Suprapubic skin (tissue), 4 donors: ENCODE measurements at places on chromosomes 1 and 21.

DNA sequence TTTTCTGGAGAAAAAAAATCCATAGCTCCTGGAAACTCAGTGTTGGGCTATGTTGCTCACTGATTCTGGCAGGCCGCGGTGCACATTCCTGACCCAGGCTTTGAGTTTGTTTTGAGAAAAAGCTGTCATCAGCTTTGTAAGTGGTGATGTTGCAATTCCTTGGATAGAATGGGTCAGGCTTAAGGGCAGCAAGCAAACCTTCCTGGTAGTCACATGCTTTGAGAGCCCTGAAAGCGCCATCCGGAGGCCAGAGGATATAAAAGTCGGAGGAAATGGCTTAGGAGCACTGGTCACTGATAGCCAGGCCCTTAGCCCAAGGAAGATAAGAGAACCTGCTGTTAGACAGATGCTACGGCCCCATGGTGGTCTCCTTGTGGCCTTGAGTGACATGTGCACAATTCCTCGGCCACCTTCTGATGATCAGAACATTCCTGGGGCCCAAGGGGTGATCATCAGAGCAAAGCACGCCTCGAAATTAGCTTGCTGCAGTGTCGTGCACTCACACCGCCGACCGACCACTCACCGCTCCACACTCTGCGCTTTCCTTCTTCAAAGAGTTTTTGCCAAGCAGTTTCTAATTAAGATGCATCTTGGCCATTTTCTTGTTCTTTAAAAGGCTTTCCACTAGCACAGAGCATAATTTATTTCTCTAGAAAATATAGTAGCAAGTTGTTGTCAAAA lies 78.6 kb downstream of the MAN1C1 start:
- DNase-seq = peak; percentile 90

DNA sequence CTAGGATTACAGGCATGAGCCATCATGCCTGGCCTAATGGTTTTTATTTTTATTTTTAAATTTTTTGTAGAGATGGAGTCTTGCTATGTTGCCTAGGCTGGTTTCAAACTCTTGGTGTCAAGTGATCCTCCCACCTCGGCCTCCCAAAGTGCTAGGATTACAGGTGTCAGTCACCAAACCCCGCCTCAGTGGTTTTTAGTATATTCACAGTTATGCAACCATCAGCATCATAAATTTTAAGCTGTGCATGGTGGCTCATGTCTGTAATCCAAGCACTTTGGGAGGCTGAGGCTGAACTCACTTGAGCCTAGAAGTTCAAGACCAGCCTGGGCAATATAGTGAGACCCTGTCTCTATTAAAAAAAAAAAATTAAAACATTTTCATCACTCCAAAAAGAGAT lies 28.6 kb downstream of the PIK3CD start:
- no peak for DNase-seq

DNA sequence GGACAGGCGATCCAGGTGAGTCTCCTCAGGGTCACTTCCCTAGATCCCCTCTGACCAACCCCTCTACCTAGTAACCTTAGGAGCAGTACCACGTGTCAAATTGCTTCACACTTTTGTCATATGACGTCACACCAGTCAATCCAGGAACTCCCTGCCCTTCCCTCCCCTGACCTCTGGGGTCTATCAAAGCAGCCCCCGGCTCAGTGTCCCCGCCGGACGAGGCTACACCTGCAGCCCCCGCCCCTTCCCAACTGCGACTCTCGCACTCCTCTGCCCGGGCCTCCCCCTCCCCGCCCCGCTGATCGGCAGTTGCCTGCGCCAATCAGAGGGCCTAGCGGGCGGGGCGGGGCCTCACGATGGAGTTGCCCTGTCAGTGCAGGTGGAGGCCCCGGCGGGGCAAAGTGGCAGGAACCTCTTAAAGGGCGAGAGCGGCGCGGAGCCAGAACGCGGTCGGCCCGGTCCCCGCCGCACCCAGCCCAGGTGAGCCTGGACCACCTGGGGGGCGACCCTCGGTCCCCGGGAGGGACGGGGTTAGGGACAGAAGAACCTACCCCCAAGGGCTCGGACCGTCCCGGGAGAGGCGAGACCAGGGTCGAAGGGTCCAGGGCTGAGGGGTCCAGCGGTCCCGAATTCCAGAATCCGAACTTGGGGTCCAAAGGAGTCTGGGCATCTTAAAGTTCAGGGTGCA lies 27.5 kb upstream of the EPB41 start:
- peak; percentile 91 for DNase-seq

- no peak for DNase-seq
Observed at GRCh38 chr1:24319312-24319863, at the start of gene GRHL3. Gene GRHL3 (plus strand): TSS chr1:24319357. CDS start chr1:24319552, 195 bp downstream.

- DNase-seq = no peak
Observed at GRCh38 chr1:234893725-234894630, 234.7 kb downstream of the TOMM20 start.

- DNase-seq = no peak
Observed at GRCh38 chr1:9066945-9067807, 2.3 kb downstream of the SLC2A5 start.

GRCh38 chr1:203428981-203429599 lies 46.5 kb upstream of the PRELP start:
- no peak for DNase-seq

DNA sequence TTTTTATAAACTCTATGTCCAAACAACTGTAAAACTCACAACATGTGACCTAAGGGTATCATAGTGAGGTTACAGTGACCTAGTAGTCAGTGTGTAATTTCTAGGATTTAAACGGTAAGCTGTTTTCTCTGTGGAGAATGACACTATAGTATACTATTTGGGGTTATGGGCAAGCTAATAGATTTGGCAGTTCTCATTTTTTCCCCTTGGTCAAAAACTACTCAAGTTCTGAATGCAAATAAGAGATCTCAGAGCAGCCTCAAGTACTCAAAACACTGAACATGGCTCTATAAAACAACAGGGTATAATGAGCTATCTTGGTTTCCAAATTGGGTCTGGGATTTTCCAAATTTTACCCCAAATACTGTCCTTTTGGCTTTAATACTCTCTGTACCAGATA lies 88.5 kb upstream of the HMCN1 start:
- no peak for DNase-seq

- peak; percentile 90 for DNase-seq
Observed at GRCh38 chr1:35192056-35192852, 691 bp downstream of the SFPQ start.

DNA sequence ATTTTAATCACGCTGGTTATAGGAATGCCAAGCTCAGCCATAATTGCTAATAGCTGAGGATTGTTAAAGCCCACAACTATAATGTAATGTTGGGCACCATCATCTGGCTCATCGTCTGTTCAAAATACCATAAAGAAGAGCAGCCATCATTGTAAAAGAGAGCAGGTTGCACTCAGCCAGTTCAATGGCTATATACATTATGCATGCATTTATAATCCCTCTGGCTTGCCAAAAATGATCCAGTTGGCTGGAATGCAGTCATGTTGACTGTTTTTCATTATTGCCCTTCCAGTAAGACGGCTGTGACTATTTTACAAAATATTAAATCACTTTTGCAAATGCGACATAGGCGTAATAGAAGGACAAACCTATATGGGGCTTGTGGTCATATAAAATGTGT lies 85.3 kb downstream of the SPAG17 start:
- DNase-seq = no peak

DNA sequence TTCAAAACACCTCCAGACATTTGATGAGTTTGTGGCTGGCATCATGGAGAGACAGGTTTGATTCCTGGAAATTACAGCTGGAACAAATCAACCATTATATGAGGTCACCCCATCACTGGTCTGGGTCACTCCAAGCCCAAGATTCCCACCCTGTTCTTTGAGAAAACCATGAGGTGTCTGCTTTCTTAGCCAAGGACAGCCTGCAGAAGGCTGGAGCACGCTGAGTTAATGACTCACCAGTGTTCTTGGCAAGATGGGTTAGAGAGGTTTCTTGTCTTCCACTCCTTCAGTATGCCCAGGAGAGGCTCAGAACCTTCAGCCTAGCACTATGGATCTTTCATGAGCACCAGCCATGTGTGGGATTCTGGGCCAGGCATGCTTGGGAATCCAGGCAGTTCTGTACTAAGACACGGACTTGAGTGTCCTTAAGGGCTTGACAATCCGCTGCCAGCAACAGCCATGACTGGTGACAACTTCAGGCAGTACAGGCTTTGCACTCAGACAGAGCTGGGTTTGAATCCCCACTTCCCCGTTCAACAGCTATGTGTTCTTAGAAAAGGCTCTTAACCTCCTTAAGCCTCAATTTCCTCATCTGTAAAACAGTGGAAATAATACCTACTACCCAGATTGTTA lies 43.9 kb downstream of the GRHL3 start:
- no peak for DNase-seq

DNA sequence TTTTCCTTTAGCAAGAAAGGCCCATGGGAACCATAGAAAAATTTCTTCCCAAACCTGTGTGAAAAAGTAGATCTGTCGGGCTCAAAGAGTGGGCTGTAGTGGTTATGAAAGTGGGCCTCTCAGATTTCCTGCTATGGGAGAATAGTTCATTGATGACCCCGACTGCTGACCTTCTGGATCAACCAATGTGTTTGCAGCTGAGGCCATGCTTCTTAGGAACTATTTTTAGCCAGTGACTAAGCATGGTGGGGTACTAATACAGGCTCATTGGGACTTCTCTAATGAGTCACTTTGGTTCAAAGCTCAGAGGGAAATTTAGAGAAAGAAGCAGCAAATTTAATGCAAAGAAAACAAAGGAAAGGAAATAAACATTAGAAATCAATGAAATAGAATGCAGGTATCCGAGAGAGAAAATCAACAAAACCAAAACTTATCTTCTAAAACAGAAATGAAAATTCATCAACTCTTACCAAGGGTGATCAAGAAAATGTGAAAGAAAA lies 12.6 kb upstream of the PSMA5 start:
- no peak for DNase-seq

GRCh38 chr1:99994496-99994895 lies 24.7 kb downstream of the SLC35A3 start:
- DNase-seq = no peak

DNA sequence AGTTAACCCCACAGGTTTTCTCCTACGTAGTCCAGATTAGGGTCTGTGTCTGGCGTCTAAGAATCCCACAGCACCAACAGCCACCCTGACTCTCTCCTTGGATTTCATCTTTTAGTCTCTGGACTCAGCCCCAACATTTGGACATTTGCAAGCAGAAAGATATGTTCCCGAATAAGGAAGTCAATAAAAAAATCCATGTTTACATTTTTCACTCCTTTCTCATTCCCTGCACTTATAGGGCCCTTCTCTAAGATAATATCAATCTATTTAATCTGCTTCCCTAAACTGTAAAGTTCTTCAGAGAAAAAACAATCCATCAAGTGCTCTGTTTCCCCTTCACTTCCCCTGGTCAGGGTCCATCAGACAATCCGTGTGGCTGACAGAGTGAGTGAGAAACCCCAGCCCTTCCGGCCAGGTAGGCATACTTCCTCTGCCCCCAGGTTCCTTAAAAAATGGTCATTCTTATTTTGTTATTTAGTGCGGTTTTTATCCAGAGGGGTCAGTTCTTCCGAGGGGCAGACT lies 105.9 kb upstream of the CDC42BPA start:
- no peak for DNase-seq

DNA sequence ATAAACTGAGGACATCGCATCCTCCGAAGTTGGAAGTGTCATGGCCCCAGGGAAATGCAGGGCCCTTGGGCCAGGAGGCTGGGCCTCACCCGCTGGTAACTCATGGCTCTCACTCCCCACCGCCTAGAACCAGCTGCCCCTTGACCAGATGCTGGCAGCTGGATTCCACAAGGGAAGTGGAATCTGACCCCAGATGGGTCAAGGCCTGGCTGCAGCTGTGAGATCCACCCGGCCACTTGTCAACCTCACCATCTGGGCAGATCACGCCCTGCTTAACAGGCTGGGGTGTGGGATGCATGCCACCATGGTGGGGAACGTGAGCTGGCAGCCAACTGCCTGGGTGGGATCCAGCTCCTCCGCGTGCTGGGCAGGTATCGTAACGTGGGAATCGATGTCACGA lies 25.5 kb downstream of the KCNAB2 start:
- no peak for DNase-seq

- DNase-seq = peak; percentile 58
Observed at GRCh38 chr1:7265771-7266371, 480.6 kb downstream of the CAMTA1 start.

DNA sequence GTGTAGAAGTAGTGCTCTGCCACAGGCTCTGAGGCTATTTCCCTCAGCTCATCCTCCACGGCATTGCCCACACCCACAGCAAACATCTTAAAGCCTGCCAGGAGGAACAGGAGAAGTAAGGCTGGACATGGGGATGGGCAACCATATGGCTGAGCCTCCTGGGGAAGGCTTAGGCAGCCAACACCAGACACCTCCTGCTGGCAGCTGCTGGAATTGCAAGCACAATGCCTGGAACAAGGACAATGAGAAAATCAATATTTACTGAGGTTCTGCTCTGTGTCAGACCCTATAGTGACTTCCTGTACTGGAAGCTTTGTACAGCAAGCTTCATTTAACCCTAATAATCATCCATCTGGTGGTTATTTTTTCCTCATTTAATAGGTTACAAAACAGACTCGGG lies 8.2 kb downstream of the MATN1 start:
- no peak for DNase-seq

DNA sequence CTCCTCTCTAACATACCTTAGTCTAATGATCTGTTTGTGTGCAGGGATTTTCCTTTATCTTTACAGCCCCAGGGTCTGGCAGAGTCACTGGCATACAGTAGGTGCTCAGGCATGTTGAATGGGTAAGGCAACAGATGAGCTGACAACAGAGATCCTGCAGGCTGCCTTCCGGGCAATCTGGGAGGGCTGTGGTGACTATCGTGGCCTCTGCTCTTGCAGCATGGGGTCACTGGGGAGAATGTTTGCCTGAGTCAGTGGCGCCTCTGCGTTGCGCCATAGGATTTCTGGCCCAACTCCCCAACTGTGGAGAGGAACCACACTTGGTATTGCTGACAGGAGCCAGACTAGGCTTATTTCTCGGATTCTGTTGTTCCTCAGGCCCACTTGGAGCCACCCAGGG lies 93.8 kb downstream of the LAMC2 start:
- no peak for DNase-seq

GRCh38 chr1:176897350-176898236 lies 266.9 kb downstream of the ASTN1 start:
- no peak for DNase-seq

- no peak for DNase-seq
Observed at GRCh38 chr1:235429143-235429542, 61.9 kb downstream of the TBCE start.

DNA sequence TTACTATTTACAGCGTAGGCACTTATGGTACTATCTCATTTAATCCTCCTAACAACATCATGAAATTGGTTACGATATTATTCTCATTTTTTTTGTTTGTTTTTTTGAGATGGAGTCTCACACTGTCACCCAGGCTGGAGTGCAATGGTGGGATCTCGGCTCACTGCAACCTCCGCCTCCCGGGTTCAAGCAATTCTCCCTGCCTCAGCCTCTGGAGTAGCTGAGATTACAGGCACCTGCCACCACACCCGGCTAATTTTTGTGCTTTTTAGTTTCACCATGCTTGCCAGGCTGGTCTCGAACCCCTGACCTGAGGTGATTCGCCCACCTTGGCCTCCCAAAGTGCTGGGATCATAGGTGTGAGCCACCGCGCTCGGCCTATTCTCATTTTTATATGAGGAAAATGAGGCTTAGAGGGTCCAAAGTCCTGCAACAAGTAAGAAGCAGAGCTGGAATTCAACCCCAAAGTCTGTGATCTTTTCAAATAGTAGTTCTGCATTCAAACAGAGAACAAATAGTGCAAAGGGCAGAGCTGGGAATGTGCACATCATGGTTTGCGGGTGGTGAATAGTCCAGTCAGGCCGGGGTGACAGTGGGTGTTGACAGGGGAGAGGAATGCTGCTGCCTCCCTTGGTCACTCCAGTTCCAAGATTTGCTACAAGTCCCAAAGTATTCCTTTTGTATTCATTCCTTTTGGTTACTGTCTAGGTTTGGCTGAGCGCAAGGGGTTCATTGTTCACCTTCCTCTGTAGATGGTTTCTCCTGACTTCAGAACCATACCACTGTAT lies 4.6 kb downstream of the PRUNE1 start:
- no peak for DNase-seq
